Activated CD4-positive, alpha-beta T cell treated with anti-CD3 and anti-CD28 coated beads, Interleukin-2, amount 50 U/mL, for 48 hours (primary cell): ENCODE measurements at places on chromosomes 1 and 21.

GRCh38 chr1:180964595-180964994 lies 51.9 kb downstream of the KIAA1614 start:
- DNase-seq = no peak

- no peak for DNase-seq
Measured at GRCh38 chr1:1626207-1627141, 5.5 kb upstream of the MMP23B start.

DNA sequence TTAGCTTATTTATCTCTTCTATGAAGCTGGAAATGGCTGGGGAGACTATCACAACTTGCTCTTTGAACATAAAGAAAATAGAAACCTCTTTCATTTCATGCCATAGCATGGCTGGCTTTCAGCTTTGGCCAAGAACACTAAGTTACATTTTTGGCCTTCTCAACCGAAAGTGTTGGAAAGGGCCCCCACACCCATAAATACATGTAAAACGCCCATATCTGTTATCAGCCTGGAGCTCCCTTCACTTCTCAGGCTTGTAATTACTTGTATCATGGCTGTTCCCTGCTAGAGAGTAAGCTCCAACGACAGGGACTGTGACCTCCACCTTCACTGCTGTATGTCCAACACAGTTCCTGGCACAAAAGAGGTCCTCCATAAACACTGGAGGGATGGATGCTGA lies 12.7 kb upstream of the EIF4G3 start:
- no peak for DNase-seq

DNA sequence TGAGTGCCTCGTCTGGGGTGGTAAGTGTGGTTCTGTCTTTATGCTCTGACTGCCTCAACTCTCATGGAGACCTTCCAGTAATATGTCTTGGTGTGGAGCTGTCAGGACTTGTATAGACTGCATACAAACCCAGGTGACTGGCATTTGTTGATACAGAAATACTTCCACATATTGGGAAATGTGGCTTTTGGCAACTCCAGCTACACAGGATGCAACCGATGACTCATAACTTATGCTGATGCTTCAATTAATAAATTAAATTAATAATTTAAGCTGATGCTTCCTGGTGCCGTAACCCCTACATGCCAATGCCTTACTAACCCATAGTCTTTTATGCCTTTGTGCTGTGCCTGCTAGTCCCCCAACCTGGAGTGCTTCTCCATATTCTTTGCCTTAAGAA lies 72.3 kb upstream of the ARTN start:
- no peak for DNase-seq

DNA sequence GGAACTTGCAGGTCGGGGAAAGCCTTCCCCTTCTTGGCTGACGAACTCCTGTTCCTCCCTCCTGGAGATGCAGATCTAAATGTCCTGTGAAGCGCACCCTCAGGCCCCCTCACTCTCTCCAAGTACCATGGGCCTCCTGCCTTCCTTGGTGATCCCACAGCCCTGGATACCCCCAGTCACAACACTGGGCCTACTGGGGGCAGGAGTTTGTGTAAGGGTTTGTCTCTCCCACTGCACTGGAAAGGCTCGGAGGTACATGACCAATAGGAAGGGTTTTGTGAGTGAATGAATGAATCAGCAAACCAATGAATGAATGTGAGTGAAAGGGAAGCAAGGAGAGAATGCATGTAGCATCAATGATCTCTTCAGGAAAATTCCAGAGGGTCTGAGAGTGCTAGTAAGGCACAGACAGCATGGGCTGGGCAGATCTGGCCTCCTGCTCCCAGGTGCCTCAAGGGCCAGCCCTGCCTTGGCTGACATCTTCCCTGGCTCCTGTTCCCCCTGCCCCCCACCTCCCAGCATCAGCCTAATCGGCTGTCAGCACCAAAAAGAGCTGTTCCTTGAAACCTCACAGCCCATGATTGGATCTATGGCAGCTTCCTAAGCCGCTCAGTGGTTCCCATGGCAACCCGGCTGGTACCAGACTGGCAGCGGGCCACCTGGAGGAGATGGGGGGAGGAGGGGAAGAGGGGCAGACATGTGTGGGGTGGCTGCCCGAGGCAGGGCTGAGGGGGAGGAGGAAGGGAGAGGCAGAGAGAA lies 95.8 kb downstream of the VWA5B1 start:
- DNase-seq = no peak

DNA sequence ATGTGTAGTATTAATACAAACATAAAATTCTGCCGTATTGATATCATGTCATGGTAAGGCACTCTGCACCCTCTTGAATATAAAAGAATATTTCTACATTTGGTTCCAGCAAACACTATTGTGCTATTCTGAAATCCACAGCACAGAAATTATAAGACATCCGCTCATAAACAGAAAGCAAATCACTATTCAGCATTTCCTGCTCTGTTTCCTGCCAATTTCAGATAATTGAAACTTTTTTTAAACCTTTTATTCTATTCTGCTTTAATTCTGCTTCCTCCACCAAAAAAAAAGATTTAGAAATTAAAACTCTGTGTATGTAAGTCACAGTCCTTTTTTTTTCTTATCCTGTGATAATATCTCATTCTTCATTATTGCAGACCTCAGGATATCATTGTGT lies 39.6 kb upstream of the PLEKHO1 start:
- DNase-seq = no peak

DNA sequence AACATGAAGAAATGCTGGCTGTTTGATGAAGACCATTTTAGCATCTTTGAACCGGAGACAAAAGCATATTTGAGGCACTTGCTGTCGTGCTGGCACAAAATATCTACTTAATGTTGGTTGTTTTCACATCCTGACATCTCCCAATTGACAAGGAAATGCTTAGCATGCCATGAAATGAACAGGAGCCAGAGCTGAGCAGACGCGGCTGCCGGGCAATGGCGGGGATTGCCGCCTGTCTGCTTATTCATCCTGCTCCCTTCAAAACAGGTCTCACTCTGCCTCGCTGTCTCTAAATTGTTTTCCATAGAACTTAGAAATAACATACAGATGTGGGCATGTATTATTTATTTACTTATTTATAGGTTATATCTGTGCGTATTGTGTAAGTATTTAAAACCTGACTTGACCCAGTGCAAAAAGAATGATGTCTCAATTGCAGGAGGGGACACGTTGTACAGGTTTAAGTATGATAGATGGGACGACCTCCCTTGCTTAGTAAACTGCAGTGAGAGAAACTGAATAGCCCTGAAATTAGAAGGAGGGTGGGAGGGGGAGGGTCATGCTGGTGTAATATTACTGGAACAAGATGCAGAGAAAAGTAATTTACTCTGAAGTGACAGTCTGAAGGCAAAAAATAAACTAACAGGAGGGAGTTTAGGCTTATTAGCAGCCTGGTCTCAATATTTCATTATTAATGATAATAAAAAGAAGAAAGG lies 590.4 kb upstream of the PLXNA2 start:
- DNase-seq = no peak

DNA sequence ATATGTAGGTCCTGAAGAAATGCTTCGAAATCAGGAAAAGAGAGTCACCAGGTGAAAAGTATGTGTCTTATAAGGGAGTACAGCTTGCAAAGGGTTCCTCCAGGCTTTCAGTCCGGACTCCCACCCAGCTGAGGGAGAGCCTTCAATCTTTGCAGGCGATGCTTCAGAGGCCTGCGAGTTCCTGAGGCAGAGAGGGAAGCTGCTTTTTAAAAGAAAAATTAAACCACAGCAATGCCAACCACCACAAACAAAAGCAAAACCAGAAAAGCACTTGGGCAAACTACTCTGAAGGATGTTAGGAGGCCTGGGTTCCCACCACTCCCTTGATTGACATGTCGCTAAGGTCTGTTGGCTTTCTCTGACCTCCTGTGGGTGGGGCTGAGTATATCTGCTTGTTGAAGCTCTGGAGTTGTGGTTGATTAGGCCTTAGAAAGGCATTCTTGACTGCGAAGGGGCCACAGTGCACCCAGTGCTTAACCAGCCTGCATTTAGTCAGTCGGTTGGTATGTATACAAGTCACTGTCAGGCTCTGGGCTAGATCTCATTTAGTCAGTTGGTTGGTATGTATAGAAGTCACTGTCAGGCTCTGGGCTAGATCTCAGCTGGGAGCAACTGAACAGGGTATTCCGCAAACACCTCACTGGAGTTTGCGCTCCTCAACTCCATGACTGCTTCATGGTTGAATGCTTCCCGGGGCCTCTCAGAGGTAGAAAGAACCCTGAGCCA lies 1.2 kb downstream of the NIPAL3 start:
- DNase-seq = peak; percentile 54

GRCh38 chr1:111738436-111739193 lies 580 bp downstream of the INKA2 start:
- peak; percentile 52 for DNase-seq

- DNase-seq = no peak
Measured at GRCh38 chr1:69321311-69321710, 246.4 kb upstream of the LRRC7 start.

DNA sequence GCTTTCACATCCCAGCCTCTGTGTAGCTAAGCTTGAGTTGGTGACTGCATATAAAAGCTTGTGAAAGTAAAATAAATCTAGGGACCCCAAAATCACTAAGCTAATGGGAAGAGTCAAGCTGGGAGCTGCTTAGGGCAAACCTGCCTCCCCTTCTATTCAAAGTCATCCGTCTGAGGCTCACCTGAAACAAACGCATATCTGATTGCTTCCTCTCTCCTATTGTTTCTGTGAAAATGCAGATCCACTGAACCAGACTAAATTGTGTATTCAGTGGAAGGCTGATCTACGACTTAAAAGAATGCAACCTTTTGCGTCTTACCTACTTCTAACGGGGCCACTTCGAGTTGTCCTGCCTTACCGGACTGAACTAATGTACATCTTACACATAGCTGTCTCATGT lies 70.3 kb downstream of the LTN1 start:
- no peak for DNase-seq

DNA sequence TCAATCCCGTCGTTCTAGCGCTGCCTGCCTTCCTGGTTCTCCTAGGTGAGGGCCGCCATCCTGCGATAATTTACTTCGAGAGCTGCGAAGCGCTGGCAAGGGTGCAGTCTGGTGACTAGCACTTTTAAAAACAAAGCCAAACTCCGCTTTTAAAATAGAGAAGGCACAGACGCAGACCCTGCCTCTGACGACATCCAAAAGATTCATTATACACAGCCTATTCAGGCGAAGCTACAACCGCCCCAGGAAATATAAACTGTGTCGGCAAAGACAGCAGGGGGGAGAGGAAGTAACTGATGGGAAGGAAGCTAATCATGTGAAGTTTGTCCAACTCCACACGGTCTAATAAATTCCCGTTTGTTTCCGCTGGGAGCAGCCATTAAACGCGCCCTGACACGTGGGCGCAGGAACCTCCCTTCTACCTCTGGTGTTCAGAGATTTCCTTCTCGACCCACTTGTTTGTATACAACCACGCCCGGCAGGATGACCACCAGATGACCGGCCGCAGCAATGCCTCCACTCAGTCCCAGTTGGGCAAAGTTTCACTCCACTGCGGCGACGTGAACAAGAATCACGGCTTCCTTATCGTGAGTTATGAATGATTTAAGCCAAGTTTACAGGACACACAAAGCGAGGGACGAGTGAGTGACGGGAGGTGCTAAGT lies 1.3 kb downstream of the GNG12 start:
- DNase-seq = no peak

GRCh38 chr1:161933592-161934588 lies 89.8 kb downstream of the OLFML2B start:
- no peak for DNase-seq

- no peak for DNase-seq
Measured at GRCh38 chr1:240967070-240967724, 355.2 kb upstream of the GREM2 start.

GRCh38 chr1:55049271-55049913 lies 10.0 kb downstream of the PCSK9 start:
- no peak for DNase-seq

GRCh38 chr1:157562515-157562914 lies 10.2 kb upstream of the FCRL5 start:
- DNase-seq = no peak

GRCh38 chr1:197619008-197619640 lies 156.2 kb downstream of the DENND1B start:
- no peak for DNase-seq

- no peak for DNase-seq
Measured at GRCh38 chr1:181111559-181111958, 23.1 kb downstream of the IER5 start.

DNA sequence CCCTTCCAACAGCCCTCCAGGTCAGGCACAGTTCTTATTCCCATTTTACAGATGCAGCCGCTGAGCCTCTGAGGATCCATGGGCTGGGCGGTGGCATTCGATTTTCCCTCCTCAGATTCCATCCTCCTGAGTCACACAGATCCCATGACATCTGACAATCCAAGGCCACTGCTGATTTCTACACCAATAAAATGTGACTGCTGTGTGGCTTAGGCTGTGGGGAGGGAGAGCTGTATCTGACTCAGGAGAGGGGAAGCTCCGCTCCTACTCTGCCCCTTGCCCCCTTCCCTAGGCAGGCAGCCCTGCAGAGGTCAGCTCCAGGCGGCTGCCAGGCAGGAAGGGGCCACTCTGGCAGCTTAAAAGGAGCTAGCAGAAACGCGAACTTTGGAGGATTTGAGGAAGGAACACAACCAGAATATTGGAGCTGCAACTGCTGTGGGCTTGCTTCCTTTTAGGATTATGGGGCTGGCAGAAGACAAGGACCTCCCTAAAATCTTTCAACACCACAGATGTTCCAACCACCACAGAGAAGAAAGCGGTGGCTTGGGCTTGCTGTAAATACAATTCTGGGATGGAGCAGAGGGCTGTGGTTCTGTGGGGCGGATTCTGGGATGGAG lies 50.0 kb downstream of the MRPL37 start:
- no peak for DNase-seq

DNA sequence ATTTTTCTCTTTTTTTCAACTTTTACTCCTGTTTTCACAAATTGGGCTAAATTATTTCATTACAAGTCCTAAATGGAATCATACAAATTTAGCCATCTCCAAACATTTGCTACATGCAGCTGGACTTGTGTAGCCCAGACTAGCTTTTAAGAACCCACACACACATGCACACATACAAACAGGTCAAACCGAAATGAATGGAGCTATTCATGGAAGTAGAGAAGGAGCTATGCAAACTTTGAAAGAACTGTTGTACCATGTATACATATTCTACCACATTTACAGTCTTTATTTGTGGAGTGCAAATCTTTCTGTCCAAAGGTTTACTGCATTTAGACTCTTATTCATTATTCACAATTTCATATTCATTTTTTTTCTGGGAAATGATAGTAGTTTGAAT lies 189.1 kb upstream of the RNPC3 start:
- no peak for DNase-seq

DNA sequence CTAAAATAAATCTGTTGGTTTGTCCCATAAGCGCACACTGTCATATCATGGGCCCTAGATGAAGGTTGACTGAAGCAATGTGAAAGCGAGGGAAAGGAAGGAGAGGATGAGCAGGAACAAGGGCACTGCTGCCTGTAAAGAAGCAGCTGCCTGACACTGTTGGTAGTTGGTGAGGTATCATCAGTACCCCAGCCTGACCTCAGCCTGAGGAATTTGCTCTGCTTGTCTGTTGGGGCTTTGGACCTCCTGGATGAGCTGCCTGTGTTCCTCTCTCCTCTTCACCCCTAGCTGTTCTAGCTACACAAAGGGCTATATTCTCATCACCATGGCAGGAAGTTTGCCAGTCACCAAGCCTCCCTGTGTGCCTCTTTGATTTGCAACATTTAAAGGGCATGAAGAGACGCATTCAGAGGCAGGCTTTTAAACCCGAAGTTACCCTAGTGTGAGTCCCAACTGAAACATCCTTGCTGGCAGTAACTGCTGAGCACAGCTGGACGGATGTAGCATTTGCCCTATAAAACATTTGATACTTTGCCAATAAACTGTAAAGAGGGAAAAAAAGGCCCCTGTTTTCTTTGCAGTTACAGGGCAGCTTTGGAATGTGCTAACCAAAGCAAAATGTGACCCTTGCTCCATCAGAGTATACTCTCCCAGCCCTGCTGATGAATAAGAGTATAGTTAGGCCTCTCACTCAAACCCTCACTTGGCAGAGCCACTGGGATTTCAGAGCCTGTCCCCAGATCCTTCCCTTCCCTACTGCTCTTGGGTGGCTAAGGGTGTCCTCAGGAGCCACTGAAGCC lies 22.2 kb upstream of the SPATA6 start:
- no peak for DNase-seq
